ENCODE measurements at places on chromosomes 6 and 20.

DNA sequence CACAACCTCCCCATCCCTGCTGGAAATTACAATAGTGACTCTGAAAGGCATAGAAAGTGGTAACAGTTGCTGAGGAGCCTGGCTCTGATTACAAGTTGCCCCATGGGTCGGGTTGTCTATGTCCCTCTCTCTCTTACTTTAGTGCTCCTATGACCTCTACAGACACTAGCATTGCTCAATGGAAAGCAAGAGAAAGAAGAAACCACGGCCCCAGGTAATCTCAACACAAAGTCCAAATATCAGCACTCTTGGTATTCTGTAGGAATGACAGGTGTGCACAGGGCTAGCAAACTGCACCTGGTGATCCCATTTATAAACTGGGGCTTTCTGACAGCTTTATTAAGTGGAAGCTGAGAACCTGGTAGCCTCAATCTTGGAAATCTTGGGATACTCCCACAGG lies 80.4 kb upstream of the EMILIN3 start:
- no peak for DNase-seq

DNA sequence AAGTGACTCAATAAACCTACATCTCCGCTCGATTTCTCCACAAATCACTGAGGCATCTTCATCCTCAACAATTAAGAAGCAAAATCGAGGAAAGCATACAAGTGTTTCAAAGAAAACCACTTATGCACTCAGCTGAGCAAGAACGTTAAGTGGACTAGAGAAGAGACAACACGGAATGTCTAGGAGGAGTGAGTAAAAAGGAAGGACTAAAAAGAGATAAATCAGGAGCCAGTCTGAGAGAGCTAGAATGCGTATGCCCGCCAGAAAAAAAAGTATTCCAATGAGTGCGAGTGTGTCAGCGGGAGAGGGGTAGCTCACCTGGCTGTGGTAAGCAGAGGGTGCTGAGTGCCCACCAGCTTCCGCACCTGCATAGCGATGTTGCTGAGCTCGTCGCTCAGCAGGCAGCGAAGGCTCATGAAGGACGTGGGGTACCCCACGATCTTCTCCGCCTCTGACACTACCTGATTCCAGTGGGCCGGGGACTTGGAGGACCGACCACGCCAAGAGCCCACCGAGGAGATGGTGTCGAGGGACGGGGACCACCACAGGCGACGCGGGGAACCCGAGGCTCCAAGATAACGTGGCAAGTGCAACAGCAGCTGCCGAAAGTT lies 587 bp downstream of the PDSS2 start:
- DNase-seq, result peak; percentile 6

- DNase-seq, result no peak
Measured at GRCh38 chr6:12490351-12490903, 200.3 kb downstream of the EDN1 start.

GRCh38 chr6:126625019-126625418 lies 285.1 kb downstream of the CENPW start:
- DNase-seq, result no peak

DNA sequence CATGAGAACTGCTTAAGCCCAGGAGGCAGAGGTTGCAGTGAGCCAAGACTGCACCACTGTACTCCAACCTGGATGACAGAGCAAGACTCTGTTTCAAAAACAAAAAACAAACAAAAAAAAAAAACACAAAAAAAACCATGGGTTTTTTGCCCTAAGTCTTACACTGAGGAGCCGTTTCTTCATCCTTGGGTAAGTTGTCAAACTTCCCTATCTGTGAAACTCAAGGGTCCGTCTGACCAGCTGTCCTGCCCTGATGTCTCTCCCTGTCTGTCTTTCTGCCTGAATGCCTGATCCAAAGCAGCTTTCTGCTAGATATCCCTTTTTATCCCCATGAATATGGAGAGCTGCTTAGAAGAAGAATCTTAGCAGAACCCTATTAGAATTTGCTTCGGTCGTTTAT lies 41.3 kb upstream of the CLDN20 start:
- no peak for DNase-seq

- no peak for DNase-seq
Measured at GRCh38 chr6:36697481-36697903, at the start of gene RAB44. Gene RAB44, plus strand, starts transcription at chr6:36697826. Its CDS starts 6,410 bp downstream, at chr6:36704236.

DNA sequence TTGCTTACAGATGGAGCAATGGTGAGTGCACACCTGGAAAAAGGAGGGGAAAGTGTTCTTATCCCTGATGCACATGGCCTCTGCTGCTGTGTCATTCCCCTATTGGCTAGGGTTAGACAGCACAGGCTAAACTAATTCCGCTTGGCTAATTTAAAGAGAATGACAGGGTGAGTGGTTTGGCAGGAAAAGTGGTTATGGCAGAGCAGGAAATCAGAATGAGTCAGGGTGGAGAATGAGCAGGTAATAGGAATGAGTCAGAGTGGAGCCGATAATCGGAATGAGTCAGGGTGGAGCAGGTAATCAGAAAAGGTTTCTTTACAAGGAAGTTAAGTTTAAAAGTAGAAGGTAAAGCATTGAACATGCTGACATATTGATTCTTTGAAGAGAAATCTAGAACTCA lies 355.5 kb upstream of the HTR1E start:
- DNase-seq, result no peak

DNA sequence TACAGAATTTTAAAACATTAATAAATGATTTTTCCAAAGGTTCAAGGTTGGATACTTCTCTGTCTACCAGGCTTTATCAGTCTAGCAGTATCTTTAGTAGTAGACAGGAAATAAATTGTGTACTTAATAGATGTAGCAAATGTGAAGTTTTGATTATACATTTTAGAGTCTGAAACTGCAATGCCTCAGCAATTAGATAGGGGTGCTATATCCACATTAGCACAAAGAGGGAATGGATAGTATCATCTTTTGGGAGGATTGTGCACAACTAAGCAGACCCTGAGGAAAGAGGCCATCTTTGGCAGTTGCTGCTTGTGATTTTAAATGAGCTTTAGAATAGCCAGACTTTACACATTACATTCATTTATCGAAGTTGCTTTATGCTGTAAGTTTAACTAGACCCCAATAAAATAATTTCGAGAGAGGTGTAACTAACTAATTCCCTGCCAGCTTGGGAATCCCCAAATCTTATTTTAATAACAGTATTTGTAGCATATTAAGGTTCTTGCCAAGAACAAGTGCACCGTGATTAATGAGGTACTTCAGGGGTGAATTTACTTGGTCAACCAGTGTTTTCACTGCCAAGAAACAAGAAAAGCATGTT lies 2.8 kb downstream of the KCNQ5 start:
- DNase-seq, result no peak

- no peak for DNase-seq
Measured at GRCh38 chr20:6673071-6673470, 94.4 kb upstream of the BMP2 start.

GRCh38 chr6:145206247-145206907 lies 528.9 kb downstream of the EPM2A start:
- DNase-seq, result no peak

DNA sequence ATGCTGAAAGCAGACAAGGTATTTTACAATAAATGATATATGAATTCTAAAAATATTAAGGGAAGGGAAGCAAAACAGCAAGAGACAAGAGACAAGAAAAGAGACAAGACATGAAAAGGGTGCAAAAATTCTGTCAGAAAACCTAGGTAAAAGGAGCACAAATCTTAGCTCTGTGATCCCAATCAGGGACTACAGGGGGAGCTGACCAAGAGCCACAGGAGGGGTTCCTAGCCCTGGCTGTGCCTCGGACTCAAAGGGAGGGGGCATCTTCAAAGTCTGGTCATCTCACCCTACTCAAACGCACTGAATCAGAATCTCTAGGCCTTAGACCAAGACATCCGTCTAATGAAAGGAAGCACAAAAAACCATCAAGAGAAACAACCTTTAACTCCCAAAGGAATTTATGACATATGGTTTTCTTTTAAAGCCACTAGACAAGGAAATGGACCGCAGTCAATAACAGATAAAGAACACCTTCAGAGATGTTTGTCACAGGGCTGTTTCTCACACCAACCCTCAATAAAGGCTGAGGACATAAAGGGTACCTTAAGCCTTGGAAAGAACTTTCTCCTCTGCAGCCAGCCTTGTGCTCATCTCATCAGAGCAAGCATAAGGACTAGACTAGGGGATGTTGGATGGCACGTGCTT lies 130.4 kb upstream of the CDYL start:
- DNase-seq, result no peak

DNA sequence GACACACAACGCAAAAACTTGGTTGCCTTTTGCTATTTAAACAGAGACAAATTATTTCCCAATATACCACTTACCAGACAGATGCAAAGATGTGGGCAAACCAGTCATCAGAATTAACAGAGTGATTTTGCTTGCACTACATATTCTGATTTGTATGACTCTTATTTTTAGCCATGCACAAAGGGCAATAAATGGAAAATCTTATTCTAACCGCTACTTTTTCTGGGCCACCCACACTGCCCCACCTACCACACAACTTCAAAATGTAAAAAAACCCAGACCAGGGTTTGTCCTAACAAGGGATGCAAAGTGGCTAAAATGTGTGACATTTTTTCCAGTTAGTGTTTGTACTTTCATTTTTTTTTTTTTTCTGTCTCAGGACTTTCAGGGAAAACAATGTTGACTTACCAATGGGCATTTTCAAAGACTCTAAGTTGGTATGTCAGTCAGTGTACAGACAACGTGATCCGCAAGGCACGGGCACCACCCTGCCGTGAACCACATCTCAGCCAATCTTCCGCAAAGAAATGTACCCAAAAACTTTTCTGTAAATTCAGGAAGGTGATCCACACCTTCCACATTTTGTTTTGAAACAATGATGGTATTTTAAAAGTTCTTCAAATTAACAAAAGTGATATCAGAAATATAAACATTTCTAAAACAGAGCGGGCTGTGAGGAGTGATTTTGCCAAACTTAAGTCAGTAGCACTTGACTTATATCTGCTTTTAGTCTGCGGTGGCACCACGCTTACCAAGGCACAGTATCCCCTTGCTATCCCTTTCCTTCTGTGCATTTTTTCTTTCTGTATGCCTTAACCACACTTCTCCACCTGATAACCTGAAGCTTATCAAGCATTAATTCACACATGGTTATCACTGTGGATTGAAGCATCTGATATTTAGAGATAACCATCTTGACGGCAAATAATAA lies 185.6 kb downstream of the GJA10 start:
- no peak for DNase-seq

DNA sequence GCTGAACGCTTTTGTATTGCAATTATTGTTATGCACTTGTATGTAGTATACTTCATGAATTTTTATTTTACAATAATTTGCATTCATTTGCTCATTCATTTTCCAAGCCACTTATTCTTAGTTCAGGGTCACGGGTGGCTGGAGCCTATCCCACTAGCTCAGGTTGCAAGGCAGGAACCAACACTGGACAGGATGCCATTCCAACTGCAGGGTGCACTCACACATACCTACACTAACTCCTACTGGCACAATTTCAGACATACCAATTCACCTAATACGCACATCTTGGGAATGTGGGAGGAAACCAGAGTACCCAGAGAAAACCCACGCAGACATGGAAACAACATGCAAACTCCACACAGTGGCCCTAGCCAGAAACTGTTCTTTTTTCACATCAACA lies 61.8 kb downstream of the LMBRD1 start:
- no peak for DNase-seq

GRCh38 chr6:105326216-105326615 lies 76.7 kb downstream of the PREP start:
- DNase-seq, result peak; percentile 62

DNA sequence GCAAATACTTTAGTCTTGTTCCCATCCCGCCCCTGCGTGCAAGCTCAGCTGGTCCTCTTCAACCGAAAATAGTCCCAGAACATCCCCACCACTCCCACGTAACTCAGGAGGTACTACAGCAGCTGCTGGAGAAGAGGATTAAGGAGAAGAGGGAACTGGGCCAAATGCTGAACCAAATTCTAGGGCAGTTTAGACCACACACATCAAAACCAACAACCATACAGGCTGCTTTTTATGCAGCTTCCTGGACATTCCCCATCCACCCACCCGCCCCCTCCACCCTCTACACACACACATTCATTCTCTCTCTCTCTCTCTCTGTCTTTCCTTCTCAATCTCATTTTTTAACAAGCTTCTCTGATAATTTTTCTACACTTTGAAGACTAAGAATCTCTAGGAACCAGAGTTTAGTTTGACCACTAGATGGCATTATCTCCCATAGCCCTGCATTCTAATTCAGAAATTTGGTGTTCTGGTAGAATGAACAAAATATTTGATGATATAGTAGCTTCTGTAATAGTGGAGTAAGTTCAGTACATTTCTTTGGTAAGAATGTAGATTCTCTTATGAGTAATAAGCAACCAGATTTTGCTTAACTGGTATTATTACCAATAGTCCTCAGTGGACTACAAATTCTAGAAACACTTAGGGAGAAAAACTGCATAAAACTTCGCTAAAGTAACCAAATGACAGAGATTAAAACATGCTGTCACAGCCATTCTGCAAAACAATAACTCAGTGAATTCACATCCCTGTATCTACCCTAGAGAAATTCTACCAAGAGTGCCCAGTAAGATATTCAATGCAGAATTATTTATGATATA lies 52.1 kb upstream of the BEND6 start:
- DNase-seq, result peak; percentile 4

- DNase-seq, result no peak
Measured at GRCh38 chr6:108348655-108349349, 53.9 kb downstream of the AFG1L start.

DNA sequence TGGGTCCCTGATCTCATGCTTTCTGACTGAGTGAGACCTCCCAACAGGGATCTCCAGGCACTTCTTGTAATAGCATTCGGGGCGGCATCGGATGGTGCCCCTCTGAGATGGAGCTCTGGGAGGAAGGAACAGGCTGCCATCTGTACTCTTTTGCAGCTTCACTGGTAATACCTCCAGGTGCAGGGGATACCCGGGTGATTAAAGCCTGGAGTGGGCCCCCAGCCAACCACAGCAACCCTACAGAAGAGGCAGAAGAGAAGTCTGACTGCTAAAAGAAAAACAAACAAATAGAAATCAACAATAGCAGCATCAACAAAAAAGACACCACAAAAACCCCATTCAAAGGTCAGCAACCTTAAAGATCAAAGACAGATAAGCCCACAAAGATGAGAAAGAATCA lies 19.1 kb upstream of the PGK2 start:
- DNase-seq, result no peak

DNA sequence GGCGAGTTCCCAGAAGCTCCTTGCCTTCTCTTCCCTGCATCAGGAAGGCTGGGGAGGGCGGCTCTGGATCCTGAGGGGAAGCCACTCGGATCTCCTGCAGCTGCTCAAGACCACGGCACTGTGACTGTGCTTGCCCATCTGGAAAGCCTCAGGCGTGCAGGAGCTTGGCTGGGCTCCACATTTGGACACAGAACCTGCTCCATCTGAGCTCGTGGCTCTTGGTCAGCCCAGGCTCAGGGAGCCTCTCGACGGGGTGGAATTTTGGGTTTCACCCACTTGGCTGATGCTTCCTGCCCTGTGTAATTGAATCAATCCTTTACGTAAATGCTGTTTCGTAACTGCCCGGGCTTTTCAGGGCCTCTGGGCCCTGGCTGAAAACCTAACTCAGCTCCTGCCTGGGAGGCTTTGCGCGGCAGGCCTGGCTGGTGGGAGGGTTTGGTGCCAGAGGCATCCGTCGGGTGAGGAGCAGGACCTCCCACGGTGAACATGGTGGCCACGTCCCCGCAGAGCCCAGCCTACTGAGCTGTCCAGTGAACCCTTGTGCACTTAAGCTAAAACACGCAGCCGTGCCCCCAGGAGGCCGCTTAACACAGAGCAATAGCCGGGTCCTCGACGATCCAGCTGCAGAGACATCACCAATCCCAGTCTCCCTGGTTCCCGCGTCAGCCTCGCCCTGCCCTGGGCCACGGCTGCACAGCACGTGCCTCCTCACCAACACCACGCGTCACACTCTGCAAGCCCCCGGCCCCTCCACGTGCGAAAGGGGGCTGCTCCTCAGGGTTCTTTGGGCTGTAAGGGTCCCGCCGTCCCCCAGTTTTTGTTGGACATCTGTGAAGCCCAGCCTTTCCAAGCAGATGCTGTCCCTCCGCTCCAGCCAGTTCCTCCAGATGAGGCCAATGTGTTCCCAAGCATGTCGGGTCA lies 241.0 kb downstream of the DLL1 start:
- DNase-seq, result no peak
